Spleen (tissue), 13 donors: ENCODE measurements at places on chromosomes 3 and 15. TPM values are rescaled to one million over a fixed set of nuclear protein-coding genes. Genes with fewer than 3 reads are reported as not detected.
A peak's percentile ranks its signal among the peaks of the same experiment; 100 is the strongest.

Gene ACAN
- 0.20 TPM for polyA plus RNA-seq

Gene CISH
- 6.7 TPM for polyA plus RNA-seq

Gene TNFAIP8L3
- 9.3 TPM for polyA plus RNA-seq

Gene GOLGA8J
- polyA plus RNA-seq, result not detected

DNA sequence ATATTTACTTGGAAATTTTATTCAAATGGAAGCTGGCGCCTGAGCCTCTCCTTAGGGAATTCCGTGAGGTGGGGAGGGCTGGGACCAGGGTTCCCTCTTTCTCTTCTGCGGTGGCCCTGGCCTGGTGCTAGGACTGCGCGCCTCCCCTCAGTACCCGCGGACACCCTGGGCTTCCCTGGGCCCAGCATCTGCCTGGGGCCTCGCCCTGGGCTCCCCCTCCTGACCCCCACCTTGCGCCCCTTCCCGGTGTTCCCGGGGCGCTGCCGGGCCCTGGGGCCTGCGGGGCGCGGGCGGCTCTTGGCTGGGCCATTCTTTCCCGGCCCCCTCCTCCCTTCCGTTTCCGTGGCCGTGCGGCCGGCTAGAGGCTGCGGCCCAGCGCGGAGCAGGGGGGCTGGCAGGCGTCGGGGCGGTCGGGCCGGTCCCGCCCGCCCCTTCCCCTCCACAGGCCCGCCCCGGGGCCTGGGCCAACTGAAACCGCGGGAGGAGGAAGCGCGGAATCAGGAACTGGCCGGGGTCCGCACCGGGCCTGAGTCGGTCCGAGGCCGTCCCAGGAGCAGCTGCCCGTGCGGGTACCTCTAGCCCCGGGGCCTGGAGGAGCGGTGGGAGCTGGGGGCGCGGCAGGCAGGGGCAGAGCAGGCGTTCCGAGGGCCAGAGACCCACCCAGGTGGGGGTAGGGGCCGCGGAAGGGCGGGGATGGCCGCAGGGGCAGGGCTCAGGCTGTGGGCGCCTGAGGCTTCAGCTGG lies at the start of gene FES:
Gene FES, plus strand, starts transcription at position 529 of the 743 bp plus-strand sequence. CDS start 542 bp downstream, outside the sequence.
- peak; percentile 96 for DNase-seq

- DNase-seq, result no peak
These were observed 878 bp downstream of the SPPL2A start for GRCh38 chr15:50764461-50765194.

GRCh38 chr3:128702391-128702790 lies 23.6 kb upstream of the RAB7A start:
- DNase-seq, result no peak

- DNase-seq, result no peak
These were observed 46.8 kb downstream of the CHST2 start for GRCh38 chr3:143166376-143166775.

DNA sequence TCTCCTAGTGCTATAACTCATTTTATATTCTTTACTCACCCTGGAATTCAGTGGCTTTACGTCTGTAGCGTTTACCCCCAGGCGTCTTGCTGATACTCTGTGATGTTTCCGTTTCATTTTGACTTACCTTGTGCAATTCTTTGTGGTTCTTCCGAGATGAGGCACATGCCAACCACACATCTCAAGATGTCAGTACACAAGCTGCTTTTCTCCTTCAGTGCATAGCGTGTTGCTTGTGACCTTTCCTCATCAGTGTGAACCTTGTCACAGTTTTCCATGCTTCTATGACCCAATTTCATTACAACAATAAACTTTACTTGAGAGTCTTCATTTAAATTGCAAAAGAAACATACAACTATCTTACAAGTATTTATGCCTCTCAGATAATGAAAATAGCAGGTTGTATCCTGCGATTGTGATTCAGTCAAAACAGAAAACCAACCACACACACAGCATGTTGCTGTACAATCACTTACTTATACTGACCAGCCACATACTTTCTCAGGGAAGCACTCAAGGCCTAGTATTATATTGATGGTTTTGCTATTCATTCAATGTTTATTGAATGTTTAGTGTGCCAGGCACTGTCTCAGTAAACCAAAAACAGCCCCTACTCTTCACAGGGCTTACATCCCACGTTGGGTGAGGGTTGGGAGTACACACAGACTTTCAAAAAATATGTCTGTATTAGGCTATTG lies 4.6 kb upstream of the TBL1XR1 start:
- no peak for DNase-seq

DNA sequence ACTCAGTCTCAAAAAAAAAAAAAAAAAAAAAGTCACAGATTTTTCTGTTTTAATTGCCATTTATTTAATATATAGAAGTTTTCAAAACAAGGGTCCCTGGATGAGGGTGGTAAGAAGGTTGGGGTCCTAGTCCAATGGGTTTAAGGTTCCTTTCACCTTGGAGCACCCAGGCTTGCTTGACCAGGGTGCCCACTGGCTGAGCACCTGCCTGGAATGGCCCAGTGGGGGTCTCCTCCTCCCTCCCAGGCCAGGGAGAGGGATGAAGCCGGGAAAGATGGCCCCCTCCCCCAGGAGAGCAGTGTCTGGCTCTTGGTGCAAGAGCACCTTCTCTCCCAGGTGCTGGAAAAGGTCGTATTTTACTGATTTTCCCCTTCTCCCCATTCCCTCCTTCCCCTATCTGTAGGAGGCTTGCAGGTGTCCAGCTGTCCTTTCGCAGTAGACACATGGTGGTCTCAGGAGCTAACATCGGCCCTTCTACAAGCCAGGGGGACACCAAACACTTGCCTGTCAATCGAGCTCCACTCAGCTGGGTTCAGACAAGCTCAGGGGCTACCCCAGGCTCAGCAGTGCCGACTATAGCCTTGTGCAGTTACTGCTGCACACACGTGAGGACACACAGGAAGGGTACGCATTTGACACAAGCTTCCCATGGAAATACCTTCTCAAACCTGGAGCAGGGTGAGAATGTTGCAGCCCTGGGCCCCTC lies 112.3 kb upstream of the KLF13 start:
- DNase-seq, result no peak

DNA sequence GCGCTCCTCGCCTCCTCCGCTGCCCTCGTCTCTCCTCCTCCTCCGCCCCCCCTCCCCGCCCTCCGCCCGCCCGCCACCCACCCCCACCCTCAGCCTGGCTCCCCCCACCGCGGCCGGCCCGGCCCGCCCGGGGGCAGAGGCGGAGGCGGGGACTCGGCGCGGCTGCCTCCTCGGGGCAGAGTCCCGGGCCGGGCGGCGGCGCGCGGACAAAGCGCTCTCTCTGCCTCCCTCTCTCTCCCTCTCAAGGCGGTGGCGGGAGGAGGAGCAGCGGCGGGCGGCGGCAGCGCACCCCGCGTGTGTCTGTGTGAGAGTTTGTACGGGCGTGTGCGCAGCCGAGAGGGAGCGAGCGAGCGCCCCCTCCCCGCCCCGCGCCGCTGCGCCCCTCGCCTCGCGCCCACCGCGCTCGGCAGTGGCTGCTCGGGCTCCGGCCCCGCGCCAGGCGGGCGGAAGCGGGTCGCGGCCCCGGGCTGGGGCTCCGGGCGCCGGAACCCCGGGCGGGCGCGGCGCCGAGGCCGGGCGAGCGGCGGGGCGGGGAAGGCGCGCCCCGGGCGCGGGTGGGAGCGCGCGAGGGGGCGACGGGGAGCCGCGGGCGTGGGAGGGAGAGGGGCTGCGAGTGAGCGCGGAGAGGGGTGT lies at the start of gene IGF2BP2:
Gene IGF2BP2, minus strand, starts transcription at position 37 of the 633 bp plus-strand sequence. CDS start 82 bp downstream, outside the sequence.
- peak; percentile 90 for DNase-seq

DNA sequence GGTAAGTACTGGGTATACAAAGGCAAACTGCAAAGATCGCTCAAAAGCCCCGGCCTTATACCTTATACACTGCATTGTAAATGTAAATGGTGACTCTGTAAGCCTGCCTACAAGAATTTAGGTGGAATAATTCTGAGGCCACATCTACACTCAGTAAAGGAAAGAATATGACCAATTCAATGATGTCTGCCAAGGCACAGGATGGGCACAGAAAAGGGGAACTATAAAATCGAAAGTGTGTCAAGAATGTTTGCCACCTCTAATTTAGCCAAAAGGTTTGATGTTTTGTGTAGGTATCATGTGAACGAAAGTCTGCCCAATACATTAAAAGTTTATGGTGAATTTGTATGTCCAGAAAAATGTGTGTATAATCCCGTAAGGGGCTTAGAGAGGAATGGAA lies 96.1 kb downstream of the FOXP1 start:
- no peak for DNase-seq

DNA sequence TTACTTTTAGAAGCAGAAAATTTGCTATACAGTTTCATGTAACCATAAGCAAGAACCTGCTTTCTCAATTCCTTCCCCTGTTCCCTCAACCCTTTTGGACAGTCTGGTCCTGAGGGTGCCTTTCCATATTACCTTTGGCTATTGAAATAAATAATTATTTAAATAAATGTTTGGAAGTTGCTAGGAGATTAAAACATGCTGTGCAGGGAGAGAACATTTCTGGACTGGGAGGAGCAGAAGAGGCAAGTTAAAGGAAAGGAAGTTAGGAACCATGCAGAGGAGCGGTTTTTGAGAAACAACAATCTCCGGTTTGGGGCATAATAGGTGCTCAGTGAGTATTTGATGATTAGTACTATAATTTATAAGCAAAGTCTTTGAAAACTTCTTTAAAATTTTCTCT lies 41.8 kb downstream of the ZNF609 start:
- no peak for DNase-seq

GRCh38 chr15:41231422-41232226 lies 556 bp downstream of the CHP1 start:
- no peak for DNase-seq

DNA sequence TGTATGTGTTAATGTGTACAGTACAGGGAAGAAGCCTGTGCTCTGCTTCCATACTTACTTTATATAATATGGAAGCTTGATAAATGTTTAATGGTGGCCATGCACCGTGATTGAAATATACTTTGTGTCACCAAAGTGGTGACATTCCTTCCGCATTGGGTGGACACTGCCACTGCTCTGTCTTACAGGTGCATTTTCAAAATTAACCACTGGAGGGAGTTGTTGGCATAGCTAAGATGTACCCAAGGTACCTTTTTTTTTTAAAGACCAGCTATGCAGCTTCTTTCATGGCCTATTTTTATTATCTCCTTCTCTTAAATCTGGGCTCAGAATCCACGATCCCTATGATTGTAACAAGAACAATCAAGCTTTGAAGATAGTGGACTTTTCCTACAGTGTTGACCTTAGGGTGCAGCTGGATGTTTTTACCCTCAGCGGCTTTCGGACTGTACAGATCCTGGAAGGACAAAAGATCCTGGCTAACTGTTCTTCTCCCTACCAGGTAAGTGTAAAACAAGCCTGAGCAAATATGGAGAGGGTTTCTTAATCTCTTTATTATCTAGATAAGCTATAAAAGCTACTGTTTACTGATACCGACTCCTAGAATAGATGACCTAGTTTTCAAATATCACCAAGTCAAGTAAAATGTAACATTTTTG lies 21.6 kb upstream of the PAK6 start:
- no peak for DNase-seq

- no peak for DNase-seq
These were observed 139.8 kb downstream of the RPL22L1 start for GRCh38 chr3:170730071-170730812.

- DNase-seq, result no peak
These were observed 55.3 kb downstream of the ADAMTSL3 start for GRCh38 chr15:83709241-83709640.

DNA sequence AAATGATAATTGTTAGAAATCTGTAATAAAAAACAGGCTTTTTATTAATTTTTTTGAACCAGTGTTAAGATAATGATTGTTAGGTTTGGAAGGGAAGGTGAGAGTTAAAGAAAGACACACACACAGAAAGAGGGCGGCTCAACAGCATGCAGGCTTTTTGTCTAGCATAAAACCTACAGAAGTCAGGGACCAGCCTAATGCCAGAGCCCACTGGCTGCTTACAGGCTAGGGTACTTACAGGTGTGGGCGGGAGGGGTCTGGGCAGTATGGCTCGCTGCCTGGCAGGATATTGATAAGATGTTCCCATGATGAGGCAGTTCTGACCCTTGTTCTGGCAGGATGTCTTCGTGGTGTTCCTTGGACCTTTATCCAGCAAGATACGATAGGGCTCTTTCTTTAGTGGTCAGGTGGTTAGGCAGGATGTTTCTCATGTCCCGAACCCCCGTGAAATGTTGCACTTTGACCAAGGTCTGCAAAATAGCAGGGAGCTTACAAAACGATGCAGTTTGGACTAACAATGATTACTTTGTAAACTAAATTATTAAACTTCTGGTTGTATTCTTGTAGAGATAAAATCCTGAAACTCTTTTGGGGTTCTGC lies 84.7 kb downstream of the DCUN1D1 start:
- no peak for DNase-seq

- no peak for DNase-seq
These were observed 295.7 kb upstream of the WNT5A start for GRCh38 chr3:55782807-55783206.

DNA sequence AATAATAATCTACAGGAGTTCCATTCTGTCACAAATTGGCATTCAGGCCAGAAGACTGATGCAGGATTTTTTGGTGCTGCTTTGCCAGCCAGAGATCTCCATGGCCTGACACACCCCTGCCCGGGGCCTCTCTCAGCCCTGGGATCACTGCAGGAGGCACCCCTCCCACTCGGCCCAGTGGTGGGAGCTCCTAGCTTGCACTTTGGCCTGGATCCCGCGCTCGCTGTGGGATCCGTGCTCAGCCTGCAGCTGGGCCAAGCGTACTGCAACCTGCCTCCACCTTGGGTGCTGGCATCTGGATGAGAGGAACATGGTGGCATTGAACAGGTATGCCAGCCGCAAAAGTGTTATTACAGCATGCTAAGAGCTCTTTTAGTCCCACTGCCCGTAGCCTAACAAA lies 656.7 kb upstream of the CCDC54 start:
- DNase-seq, result no peak

- no peak for DNase-seq
These were observed 303.4 kb upstream of the ICE2 start for GRCh38 chr15:60782316-60782715.

DNA sequence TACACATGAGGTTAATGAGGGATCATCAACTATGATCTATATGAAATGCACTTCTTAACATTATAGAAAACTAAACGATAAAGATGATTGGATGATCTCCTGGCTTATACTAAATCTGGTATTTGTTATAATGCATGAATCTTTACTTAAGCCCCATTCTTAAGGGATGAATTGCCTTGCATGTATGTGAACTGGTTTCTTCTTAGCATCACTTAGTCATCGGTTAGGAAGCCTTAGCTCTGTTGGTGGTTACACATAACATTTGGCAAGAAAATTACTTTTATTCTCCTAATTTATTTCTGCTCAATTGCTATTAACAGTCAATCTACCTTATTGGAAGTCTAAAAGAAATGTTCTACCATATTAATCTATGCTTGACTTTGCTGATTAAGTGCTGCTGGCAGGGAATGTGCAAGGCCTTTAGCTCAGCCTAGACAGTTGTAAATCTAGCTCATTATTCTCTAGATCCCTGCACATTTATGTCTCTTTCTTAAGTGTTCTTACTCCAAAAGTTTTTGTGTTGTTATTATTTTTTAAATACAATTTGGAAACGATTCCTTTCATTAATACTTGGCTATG lies 356.0 kb downstream of the ZPLD1 start:
- DNase-seq, result no peak

DNA sequence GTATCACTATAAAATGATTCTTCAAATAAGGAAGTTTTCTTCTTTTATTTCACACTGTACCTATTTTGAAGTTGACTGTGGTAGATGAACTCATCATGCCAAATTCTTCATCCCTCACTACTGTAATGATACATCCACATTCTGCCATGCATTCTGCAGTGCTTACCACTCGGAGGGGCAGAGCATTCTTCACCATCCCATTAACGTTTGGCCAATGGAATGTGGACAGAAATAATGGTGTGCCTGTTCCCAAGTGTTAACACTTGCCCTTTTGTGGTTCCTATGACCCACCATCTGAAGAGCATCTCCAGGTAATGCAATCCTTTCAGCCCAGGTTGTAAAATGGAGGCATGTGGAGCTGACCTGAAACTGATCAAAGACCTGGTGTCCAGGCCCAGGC lies 18.6 kb downstream of the GOLIM4 start:
- DNase-seq, result no peak

- DNase-seq, result no peak
These were observed 30.6 kb upstream of the MECOM start for GRCh38 chr3:169694117-169694516.
